Mesothelial cell of epicardium (in vitro differentiated cells): ENCODE measurements at places on chromosomes 3 and 15.

- no peak for DNase-seq
Observed at GRCh38 chr15:83919978-83920510, 266.1 kb downstream of the ADAMTSL3 start.

DNA sequence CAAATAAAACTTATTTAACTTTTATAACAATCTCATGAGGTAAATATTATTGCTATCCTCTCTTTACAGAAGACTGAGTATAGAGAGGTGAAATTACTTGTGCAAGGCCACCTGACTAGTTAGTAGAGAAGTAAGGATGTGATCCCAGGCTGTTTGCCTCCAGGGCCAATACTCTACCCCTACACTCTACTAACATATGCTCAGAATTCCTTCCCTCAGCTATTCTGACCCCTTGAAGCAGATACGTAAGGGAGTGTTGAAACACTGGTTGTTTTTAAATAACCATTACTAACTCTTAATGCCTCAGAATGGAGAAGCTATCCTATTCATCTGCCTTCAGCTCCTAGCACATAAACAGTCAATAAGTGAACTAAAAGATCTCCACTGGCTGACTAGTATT lies 24.1 kb downstream of the CSTA start:
- DNase-seq, result no peak

DNA sequence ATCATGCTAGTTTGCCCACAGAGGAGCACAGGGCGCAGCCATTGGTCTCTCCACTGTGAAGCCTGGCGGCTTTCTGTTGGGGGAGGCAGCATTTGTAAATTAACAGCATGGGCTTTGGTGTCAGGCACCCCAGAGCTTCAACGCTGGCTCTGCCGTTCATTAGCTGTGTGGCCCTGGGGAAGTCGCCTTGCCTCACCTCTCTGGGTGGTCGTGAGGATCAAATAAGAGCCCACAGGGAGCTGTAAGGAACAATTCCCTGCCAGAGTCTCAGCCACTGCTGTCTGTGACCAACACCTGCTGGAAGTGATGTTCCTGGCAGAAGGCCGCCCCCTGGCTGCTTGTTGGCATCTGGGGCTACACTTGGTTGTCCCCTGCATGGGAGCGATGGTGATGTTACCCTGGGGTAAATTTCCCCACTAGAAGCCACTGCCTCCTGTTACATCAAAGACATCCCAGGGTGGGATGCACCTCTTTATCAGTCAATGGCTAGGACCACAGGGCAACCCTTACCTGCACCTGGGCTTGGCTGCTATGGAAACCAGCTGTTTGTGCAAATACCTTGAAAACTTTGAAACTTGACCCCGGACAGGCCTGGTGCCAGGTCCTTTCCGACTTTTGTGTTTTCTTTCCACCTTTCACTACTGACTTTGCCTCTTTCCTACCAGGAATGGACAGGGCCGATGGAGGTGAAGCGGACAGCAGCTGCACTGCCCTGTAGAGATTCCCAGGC lies 36.9 kb downstream of the DNASE1L3 start:
- DNase-seq, result no peak

DNA sequence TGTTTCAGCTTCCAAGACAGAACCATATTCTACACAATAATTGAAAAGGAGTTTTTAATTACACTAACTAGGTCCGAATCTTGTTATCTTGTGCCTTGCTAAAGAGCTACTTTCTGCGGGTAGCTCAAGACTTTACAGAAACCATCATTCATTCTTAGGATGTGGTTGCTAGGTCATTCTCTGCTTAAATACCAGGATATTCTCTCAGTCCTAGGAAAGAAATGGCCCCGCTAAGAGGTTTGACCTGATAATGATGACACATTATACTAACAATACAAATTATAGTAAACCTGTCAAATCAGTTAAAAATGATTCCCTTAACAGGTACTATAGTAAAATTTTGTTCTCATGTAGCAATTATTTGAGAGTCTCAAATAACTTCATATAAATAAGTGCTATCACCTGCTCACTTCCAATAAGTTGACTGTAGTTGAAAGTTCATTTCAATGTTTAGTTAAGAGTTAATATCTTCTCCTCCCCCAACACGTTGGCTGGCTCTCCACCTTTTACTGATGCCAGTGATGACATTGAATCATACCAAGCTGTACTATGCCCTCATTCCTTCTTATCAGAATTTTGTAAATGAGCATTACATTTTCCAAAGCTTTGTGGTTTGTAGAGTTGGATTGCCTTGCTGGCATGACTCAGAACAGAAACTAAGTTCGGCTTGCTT lies 3.6 kb upstream of the C3orf85 start:
- DNase-seq, result no peak

- DNase-seq, result no peak
Observed at GRCh38 chr15:71106802-71107500, 8.3 kb upstream of the THSD4 start.

DNA sequence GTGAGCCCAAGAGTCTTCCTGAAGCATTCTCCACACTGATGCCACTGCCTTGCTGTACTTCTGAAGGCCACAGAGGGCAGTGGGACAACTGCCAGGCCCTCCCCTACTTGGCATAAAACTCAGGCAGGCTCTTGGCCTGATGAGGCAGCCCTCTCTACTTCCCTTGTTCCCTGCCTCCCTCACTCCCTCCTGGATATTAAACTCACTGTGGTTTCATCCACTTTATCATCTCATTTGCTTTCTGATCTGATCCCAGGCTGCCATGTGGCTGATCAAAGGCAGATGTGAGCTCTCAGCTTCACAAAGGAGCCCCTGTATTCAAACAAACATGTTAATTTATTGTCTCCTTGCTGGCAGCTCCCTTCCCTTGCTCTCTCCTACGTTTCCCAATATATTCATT lies 533.5 kb downstream of the IGSF11 start:
- no peak for DNase-seq

DNA sequence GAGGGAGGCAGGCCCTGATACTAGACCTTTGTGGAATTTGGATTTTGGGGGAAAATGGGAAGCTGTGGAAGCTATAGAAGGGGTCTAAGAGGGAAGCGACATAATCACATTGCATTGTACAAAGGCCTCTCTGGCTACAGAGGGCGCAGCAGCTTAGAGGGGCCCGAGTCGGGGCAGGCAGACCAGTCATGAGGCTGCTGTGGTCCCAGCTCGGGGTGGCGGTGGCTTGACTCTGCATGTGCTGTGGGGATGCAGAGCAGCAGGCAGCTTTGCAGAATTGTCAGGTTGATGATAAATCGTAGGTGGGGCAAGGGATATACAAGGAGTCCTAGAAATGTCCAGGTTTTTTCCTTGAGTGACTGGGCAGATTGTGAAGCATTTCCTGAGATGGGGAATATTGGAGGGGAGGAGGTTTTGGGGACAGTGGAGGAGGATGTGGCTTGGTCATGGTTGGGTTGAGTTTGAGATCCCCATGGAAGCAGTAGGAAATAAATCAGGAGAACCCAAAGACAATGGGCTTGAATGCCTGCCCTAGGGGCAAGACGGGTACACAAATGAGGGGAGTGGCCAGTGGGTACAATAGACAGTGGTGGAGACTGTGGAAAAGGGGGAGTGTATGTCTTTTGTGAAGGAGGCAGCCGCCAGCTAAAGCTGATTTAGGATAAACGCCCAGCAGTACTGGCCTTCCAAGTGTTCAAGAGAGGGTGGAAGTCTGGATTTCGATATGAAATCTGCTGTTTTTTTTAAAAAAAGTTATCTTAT lies 94.1 kb downstream of the HMG20A start:
- no peak for DNase-seq

GRCh38 chr15:48855501-48856440 lies 22.2 kb upstream of the EID1 start:
- no peak for DNase-seq

DNA sequence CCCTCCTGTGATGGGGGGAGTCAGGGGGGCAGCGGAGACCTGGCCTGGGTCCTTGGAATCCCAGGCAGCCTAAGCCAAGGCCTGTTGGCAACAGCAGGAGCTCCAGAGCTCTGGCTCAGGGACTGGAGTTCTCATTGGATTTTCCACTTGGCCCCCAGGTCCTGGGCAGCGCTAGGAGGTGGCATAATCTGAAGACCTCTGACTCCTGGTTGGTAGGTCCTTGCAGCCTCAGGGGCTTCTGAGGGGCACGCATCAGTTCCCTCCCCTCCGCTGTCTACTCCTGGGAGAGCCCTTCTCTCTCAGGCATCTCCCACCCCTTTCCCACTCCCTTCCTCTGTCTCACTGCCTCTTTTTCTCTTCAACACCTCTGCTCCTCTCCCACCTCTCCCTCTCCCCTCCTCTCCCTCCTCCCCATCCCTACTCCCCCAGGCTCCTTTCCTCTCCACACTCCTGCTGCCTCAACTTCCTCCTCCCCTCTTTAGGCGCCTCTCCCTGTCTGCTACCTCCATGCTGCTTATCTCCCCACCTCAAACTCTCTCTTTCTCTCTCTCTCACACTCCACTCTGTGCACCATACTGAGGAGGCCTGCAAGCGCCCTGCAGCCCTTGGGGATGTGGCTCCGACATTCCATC lies 41.1 kb upstream of the SLC6A1 start:
- DNase-seq, result no peak

GRCh38 chr3:111578867-111579266 lies 16.3 kb downstream of the ZBED2 start:
- DNase-seq, result no peak

DNA sequence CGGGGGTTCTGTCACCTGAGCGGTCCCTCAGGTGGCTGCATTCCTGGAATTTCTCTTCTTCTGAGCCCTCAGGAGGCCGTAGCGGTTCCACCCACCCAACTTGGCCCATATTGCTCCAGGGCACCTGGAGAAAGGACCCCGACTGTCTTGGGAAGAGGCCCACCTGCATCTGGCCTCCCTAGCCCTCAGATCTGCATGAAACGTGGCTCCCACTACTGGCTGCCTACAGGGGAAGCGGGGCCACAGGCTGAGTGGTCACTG lies 9.9 kb upstream of the ANPEP start:
- no peak for DNase-seq

- DNase-seq, result no peak
Observed at GRCh38 chr3:55190331-55190730, 262.5 kb upstream of the LRTM1 start.

GRCh38 chr3:101009386-101009785 lies 16.2 kb upstream of the ABI3BP start:
- no peak for DNase-seq

DNA sequence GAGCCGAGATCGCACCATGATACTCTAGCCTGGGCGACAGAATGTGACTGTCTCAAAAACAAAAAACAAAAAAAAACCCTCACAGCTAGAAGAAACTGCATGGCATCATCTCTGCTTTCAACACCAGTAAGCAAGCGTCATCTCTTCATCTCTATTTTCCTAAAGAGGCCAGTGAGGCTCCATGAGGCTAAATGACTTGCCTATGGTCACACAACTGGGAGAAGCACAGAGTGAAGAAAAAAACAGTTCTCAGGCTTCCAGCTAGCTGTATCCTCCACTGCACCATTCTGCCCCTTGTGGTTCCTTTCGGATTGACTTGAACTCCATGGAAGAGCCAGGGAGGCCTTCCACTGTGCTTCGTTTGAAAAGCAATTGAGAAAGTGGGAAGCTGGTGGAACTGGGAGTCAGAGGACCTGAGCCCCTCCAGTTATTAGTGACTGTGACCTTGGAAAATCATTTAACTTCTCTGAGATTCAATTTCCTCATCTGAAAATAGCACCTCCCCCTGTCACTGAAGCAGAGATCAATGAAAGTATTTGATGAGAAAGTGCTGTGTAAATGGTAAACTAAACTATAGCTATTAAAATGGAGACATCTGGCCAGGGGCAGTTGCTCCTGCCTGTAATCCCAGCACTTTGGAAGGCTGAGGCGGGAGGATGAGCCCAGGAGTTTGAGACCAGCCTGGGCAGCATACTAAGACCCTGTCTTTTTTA lies 32.1 kb upstream of the DENND4A start:
- no peak for DNase-seq

- DNase-seq, result no peak
Observed at GRCh38 chr3:124486324-124486723, 243.9 kb upstream of the UMPS start.

DNA sequence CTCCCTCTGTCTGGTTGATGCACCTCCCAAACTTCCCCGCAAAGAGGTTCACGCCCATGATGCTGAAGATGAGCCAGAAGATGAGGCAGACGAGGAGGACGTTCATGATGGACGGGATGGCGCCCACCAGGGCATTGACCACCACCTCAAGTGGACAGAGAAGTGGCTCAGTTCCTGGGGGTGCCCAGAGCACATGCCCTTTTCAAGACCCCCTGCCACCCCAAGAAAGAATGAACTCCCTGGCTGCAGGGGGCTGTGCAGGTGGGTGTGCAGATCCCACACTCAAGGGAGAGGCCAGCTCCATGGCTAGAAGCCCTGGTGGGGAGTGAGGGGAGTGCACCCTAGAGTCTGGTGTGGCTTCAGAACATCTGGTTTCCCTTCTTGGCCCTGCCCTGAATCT lies 64.1 kb downstream of the EXOG start:
- DNase-seq, result no peak

DNA sequence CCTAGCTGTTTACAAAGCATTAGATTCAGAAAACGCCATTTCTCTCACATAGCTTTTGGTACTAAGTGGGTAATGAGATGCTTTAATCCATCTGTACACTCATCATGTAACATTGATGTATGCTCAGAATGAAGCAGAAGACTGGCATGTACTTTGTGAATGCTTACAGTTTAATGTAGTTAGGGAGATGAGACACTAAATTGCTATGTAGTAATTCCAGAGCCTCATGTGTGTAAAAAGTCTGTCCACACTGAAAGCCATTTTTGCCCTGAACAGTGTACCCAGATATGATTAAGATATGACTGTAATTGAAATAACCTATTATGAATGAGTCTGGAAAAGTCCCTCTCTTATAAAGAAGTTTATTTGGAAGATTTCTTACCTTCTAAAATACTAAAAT lies 66.5 kb downstream of the ARMC8 start:
- no peak for DNase-seq

DNA sequence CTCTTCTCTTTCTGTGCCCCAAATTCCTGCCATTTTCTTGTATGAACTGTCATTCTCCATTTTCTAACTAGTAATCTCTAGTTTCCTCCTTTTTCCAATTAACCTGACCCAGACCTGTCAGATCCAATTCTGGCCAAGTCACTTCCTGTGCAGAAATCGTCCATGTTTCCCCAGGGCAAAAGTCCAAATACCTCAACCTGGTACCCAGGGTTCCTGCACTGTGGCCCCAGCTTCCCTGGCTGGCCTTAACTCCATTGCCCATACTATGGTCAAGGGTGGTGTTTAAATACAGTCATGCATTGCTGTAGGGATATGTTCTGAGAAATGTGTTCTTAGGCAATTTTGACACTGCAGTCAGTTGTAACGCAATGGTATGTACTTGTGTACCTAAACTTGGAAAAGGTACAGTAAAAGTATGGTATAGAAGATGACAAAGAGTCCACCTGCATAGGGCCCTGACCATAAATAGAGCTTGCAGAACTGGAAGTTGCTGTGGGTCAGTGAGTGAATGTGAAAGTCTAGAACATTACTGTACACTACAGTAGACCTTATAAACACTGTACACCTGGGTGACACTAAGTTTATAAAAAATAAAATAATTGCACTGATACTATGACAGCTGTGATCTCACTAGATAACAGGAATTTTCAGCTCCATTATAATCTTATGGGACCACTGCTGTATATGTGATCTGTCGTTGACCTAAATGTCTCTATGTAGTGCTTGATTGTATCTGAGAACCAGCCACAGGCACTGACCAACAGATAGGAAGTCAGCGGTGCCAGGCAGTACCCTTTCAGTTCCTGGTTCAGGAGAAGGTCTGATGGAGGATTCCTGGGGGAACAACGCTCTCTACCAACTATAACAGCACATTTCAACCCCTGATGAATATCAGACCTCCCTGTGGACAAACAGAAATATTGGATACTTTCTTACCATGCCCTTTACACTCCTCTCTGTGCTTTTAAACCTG lies 336.1 kb upstream of the PROK2 start:
- no peak for DNase-seq

GRCh38 chr3:49727924-49728361 lies 4.2 kb upstream of the GMPPB start:
- DNase-seq, result no peak
